ENCODE measurements at places on chromosomes 2 and 18.

- no peak for DNase-seq
Observed at GRCh38 chr18:23194155-23194996, 59.1 kb downstream of the CABLES1 start.

- DNase-seq = no peak
Observed at GRCh38 chr2:217948351-217948791, 54.4 kb downstream of the TNS1 start.

DNA sequence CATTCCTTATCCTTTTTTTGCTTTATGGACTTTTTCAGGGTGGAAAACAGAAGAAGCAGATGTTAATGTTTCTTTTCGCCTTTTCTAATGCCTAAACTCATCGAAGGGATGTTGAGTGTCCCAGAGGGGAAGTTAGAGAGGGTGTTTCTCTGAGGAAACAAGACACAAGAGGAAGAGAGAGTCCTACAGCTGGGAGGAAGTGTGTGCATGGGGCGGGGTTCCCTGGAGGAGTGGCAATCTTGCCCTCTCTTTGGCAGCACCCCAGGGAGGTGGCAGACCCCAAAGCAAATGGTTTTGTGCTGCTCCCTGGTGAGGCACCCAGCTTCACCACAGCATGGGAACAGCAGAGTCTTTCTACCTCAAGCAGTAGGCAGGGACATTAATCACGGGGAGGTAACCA is 377.6 kb downstream of the RND3 start:
- DNase-seq = no peak

DNA sequence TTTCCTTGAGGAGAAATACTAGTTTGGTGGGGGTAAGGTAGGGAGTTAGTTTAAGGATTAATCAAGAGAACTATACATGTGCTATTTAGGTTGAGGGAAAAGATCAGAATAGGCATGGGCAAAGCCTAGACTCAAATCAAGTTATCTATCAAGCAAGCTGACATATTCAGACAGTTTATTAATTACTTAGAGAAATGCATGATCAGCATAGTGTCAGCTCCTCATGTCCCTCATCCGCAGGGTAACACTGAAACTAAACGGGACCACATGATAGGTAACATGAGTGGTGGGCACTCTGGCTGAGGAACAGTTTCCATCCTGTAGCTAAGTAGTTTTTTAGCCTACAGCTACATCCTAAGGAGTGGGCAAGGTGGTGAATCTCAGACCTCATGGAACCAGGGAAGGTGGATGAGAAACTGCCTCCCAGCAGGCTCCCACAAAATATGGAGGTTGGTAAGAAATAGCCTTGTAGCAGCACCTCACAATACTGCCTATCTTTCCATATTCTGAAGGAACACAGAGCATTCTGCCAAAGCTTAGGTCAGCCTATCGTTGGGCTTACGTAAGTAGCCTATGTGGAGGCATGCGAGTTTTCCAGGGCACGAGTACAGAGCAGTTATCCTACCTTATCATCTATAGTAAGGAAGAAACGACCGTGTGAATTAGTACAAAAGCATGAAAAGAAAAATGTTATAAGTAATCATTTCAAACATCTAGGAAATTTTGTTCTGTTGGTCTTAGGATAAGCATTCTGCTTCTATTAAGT is 18.4 kb downstream of the ZC3H6 start:
- no peak for DNase-seq

- DNase-seq = no peak
Observed at GRCh38 chr18:23540867-23541266, 37.6 kb downstream of the RMC1 start.

- no peak for DNase-seq
Observed at GRCh38 chr2:226405465-226405864, 394.2 kb downstream of the IRS1 start.

DNA sequence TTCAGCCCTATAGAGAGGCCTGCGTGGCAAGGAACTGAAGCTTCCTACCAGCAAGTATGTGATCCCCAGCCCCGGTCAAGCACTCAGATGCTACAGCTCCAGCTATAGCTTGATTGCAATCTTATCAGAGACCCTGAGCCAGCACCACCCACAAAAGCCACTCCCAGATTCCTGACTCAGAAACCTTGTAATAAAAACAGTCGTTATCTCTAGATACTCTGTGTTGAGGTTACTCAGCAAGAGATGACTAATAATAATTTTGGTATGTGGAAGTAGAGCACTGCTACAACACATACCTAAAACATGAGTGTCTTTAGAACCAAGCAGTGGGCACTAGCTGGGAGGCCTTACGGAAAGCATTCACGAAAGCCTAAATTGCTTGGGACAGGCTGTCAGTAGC is 216.9 kb downstream of the UXS1 start:
- DNase-seq = no peak

DNA sequence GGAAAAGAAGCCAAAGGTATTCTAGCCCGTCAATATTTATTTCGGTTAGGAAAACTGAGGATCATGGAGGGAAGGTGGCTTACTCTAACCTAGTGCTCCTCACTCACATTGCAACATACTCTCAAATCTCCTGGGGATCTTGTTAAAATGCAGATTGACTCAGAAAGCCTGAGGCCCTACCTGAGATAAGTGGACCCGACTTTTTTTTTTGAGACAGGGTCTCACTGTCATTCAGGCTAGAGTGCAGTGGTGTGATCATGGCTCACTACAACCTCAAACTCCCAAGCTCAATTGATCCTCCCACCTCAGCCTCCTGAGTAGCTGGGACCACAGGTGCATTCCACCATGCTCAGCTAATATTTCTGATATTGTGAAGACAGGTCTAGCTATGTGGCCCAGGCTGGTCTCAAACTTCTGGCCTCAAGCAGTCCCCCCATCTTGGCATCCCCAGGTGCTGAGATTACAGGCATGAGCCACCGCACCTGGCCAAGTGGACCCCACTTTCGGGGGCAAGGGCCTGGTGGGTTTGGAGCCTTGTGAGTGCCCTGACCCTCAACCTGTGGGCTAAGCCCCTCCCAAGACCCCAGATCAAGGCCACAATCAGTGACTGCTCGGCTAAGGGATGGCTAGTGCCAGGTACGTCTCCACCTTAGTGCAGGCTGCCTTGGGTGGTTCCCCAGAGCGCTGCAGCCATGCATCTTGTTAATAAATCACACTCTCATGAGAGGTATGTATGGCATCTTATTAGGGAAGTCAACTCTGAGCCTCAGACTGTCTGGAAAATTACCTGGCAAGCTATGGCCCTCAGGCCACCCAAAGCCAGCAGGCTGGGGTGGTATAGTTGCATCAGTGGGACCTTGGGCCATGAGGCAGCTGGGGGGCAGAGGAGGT is 1.1 kb upstream of the NEURL3 start:
- no peak for DNase-seq

GRCh38 chr2:57516698-57517340 is 529.8 kb upstream of the VRK2 start:
- DNase-seq = no peak

- no peak for DNase-seq
Observed at GRCh38 chr18:10544093-10544748, 18.4 kb downstream of the NAPG start.

DNA sequence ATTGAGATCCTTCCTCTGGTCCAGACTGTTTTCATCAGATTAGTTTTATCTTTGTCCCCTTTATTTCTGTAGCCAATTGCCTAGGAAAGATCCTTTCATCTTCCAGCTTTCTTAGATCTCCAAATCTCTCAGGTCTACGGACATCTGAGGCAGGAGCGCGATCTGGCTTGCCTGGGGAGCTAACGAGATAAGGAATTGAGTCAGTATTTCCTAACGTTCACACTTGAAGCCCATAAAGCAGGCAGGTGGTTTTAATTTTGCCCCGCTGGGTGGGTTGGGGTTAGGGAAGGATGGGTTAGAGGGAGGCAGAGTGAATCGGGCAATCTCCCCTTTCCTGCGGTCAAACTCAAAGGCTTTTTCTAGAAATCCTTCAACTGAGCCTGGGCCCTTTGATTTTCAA is 727 bp upstream of the TTLL4 start:
- DNase-seq = no peak

- DNase-seq = no peak
Observed at GRCh38 chr2:199484927-199485326, 27.2 kb upstream of the SATB2 start.

- DNase-seq = no peak
Observed at GRCh38 chr2:160087854-160088745, 25.7 kb upstream of the PLA2R1 start.

GRCh38 chr2:85398426-85399182 is 11.6 kb downstream of the CAPG start:
- DNase-seq = no peak

DNA sequence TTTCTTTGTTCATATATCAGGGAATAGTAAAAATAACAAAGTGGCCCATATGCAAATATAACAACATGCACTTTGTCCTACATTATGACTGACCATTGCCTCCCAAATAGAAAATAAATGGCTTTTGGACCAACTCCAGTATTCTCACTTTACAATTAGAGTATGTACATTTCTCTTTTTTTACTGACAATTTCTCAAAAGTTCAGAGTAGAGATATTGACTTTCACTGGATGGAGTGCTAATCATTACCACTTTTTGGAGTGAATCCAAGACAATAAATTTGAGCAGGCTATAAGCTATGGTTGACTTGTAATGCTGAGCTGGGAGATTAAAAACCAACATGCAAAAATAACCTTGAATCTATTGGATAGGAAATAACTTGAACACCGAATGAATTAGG is 987.4 kb downstream of the SUCLG1 start:
- DNase-seq = no peak

Measured in activated naive CD4-positive, alpha-beta T cell (primary cell).